Suppressor macrophage treated with lipopolysaccharide for 4 hours (primary cell): ENCODE measurements at places on chromosomes 5 and 9.
A peak's percentile ranks its signal among the peaks of the same experiment; 100 is the strongest.

DNA sequence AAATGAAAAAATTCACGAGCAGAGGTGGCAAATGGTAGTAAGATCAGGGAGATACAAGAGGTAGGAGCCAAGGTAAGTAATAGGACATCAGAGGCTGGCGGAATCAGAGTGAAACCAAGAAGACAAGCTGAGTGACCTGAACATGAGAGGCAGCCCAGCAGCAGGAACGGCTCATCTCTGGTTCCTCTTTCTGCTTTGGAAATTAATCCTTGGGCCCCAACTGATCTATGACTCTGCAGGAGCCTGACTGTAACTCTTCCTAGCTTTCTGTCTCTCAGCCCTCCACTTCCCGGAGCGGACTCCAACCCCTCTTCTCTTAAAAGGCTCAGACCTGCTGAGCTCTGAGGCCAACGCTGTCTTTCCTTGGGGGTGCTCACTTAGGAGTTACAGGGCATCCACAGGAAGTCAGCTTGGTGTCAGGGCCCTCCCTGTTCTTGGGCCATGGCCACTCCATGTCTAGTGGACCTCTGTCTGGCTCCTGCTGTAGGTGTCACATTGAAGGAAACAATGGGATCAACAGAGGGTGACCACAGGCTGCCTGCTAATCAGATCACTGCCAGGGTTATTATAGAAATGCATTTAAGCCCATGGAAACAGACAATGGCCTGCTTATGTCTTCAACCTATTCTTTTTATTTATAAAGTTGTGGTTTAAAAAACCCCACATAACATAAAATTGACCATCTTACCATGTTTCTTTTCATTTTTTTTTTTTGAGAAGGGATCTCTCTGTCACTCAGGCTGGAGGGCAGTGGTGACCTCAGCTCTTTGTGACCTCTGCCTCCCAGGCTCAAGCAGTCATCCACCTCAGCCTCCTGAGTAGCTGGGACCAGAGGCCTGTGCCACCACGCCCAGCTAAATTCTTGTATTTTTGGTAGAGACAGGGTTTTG lies 22.5 kb upstream of the SHB start:
- peak; percentile 74 for DNase-seq

GRCh38 chr5:54520438-54520846 lies 2.9 kb downstream of the SNX18 start:
- peak; percentile 84 for DNase-seq

DNA sequence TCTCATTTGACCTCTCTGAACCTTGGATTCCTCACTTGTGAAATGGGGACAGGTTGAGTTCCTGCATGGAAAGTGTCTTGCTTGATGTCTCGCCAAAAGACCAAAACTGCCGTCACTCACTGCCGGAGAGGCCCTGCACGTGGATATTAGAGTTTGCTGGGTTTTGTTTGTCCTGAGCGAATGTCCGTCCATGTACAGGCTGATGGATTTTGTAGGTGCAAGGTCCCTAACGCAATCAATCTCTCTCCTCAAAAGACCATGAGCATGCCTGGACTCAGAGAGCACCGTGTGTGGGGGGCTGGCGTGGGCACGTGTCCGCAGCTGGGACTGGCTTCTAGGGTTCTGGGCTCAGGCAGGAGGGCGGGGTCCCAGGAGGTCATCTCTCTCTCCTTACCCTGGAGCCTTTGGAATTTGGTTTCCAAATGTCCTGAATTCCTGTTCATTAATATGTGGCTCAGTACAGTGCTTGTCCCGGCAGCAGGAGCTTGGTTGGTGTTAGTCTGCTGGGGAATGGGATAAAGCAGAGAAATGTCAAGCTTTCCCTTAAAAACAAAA lies 146.0 kb upstream of the IER5L start:
- no peak for DNase-seq

- DNase-seq, result no peak
These were observed 415.4 kb upstream of the SEMA6A start for GRCh38 chr5:116989995-116990394.

DNA sequence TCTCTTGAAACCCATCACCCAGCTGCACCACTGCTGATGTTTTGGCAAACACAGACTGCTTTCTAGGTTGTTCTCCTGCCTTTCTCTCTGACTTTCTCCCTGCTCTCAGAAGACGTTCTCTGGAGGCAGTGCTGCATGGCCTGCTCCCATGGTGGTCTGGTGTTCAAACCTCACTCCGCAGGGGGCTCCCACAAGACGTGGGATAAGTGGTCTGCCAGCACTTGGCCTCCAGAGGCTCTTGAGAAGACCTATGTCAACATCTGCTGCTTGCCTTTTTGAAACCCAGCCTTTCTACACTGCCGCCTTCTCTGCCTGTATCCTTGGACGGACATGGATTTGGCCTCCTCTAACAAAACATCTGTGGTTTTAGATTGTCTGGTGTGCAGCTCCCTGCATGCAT lies 16.6 kb downstream of the USP20 start:
- no peak for DNase-seq

- DNase-seq, result no peak
These were observed 21.5 kb upstream of the MYO10 start for GRCh38 chr5:16957304-16958196.

DNA sequence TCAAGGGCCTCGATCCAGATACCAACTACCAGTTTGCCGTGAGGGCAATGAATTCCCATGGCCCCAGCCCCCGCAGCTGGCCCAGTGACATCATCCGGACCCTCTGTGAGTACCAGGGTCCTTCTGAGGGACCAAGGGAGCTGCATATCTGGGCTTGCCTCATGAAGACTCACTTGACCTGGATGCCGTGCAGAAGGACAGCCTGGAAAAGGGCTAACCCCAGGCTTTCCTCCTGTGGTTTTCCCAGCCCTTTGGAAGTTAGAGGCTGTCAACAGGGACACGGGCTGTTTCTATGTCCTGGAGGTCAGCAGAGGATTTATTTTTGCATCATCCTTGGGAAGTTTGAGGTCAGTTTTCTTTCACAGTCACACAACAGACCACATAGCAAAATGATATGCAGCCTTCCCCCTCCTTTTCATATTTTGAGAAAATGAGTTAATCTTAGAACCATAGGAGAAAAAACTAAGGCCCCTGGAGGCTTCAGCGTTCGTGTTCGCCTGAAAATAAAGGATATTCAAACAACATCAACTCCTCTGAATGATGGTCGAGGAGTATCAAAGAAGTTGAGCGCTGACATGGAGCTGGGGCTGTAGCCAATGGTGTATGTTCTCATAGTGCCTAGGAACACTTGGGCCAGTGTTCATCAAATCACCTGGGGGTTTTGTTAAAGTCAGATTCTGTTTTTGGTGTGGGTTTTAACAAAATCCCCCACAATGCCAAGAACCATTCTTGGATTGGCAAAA lies 112.2 kb downstream of the EGFLAM start:
- no peak for DNase-seq

GRCh38 chr5:134099939-134100282 lies 14.6 kb upstream of the TCF7 start:
- no peak for DNase-seq

DNA sequence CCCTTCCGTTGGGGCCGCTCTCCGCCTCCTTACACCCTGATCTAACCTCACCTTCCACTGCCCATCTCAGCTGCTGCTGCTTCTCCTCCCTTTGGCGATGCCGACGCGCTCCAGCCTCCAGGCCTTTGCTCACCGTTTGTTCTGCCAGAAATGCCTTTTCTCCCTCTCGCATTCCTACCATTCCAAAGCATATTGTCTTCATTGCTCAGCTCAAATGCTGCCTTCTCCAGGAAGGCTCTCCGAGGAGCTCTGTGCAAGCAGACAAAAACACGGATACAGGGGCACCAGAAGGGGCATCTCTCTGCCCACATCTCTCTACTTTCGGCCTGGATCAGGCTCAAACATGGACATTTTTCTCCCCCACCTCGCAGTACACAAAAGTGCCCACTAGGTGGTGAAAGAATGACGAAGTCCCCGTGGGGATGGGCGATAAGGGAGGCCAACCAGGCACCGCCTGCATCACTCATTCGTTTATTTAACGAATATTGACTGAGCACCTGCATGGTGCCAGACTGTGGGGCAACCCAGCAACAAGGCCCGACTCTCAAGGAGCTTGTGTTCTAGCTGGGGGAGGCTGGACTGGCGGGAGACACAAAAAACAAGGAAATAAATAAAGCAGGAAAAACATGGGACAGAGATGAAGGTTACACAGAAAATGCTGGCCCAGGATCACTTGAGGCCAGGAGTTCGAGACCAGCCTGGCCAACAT lies 7.3 kb upstream of the GRHPR start:
- peak; percentile 80 for DNase-seq

DNA sequence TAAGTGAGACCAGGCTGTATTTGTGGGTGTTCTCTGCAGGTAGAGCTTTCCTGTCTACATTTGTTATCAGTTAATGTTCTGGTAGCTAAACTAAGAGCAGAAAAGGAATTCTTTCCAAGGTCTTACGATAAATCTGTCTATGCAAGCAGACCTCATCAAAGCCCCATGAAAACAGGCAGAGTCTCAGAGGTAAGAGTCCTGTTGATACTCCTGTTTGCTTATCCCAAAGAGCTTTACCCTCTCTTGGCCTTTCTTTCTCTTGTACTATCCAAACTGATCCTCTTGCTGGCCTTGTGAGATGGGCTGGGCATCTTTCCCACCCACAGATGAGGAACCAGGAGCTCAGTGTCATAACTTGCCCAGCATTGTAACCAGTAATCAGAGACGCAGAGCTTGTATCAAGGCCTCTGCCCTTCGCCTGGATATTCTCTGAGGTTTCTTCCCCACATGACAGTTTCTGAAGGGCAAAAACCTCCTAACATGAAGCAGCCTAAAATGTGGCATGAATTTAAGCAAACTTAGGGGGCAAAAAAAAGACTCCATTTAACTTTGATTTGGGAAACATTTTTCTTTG lies 33.5 kb downstream of the PRKACG start:
- DNase-seq, result peak; percentile 42

GRCh38 chr5:31573494-31574142 lies 41.5 kb downstream of the C5orf22 start:
- DNase-seq, result no peak

GRCh38 chr5:10761933-10762775 lies 1.1 kb upstream of the DAP start:
- DNase-seq, result peak; percentile 82

- DNase-seq, result peak; percentile 67
These were observed 3.6 kb downstream of the SIGMAR1 start for GRCh38 chr9:34633851-34634550.

- no peak for DNase-seq
These were observed 368.6 kb downstream of the CHSY3 start for GRCh38 chr5:130272837-130273236.

DNA sequence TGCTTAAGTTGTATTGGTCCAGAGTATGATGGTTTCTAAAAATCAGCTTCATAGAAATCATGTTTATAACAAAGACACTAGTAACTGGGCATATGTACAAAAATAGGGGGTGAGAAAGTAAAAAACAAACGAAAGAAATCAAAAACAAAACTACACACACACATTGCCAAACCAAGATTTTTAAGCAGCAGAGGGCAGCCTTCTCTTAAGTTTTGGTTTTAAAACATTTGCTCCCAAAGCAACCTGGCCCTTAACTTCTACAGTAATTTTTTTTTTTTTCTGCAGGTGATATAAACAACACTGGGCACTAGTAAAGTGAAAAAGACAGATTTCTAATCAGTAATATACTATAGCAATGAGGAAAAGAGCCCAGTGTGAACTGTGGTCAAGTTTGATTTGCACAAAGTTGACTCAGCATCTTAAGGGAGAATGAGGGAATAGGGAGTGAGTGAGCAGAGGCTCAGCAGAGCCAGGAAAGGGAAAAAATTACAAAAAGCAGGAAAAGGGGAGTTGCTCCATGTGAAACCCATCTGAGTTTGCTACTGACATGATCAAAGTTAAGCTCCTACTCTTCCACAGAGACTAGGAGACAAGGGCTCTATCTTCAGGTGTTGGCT lies 13.4 kb upstream of the GAPT start:
- no peak for DNase-seq

- DNase-seq, result no peak
These were observed 23.8 kb downstream of the NPR3 start for GRCh38 chr5:32734827-32735378.

DNA sequence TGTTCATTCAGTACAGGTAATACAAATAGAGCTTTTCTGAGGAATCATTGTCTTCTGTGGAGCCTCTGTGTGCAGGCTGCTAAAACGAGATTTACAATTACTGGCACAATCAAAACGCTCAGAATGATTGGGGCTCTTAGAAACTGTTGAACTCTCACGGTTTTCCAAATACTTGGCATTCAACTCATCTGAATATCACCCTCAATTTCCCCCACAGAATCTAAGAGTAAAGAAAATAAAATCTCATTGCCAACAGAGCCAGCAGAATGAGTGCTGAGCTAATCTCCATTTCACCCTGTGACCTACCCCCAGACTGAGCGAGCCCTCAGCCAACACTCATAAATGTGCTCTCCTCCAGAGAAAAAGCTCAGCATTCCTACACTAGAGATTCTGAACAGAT lies 35.3 kb upstream of the TMED7 start:
- no peak for DNase-seq

- no peak for DNase-seq
These were observed 219.0 kb upstream of the CDH12 start for GRCh38 chr5:23072179-23072578.

DNA sequence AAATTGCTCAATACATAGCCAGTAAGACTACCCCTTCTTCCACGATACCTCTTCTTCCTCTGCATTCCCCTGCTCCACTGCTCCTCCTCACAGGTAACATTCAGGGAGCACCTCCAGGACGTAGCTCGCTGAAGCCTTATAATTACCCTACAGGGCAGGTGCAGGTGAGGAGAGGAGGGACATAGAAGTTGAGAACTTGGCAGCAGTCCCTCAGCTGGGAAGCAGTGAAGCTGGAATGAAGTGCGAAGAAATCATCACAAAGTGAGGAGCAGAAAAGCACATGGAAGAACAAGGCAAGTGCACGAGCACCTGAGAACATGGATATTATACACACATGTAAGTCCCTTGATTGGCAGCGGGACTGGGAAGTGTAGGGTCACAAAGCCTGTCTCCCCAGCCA lies 118.2 kb downstream of the HSD17B3 start:
- no peak for DNase-seq

DNA sequence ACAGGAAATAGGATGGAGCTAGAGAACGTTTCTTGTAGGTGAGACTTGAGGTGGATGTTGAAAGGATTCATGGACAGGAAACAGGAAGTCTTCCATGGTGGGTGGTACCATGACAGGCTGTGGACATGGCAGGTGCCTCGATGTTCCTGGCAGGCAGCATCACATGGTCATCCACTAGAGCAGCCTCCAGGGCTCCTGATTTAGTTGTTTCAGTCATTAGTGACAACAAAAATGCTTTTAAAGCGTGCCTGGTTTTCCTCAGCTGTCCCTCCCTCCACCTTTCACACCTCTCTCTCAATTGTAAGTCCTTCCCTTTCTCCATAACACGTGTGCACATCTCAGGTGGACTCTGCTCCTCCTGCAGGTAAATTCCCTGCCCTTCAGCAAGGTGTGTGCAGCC lies 25.2 kb upstream of the ASPN start:
- no peak for DNase-seq

- DNase-seq, result no peak
These were observed 381.1 kb upstream of the CDH10 start for GRCh38 chr5:25025831-25026230.
